Aorta (tissue), 5 donors: ENCODE measurements at places on chromosomes 11 and 22. TPM values are rescaled to one million over a fixed set of nuclear protein-coding genes. Genes with fewer than 3 reads are reported as not detected.

BACE1 gene
- total RNA-seq: 36.3 TPM

NDUFC2 gene
- total RNA-seq: 154 TPM

TMEM86A gene
- total RNA-seq: 8.4 TPM

P2RY2 gene
- total RNA-seq: 3.9 TPM

NRIP3 gene
- 2.6 TPM for total RNA-seq

TPCN2 gene
- total RNA-seq: 25.8 TPM

CEP126 gene
- total RNA-seq: 13.2 TPM

CRYAB gene
- total RNA-seq: 323 TPM

RAG2 gene
- not detected for total RNA-seq

OR51G2 gene
- total RNA-seq: not detected

CHRDL2 gene
- 4.1 TPM for total RNA-seq

TOM1 gene
- 49.5 TPM for total RNA-seq

SIAE gene
- 11.5 TPM for total RNA-seq

DTX4 gene
- 2.6 TPM for total RNA-seq

OVCH2 gene
- 0.75 TPM for total RNA-seq

KCNJ5 gene
- 3.5 TPM for total RNA-seq

DCHS1 gene
- total RNA-seq: 60.8 TPM

ANGPTL5 gene
- 3.3 TPM for total RNA-seq

TENM4 gene
- total RNA-seq: 9.1 TPM

OR51E2 gene
- total RNA-seq: 1.2 TPM

TNNT3 gene
- 8.8 TPM for total RNA-seq

SLC25A22 gene
- 12.9 TPM for total RNA-seq

TNRC6B gene
- total RNA-seq: 85.0 TPM

FAM76B gene
- 33.4 TPM for total RNA-seq

OR8A1 gene
- total RNA-seq: not detected

LRRC56 gene
- total RNA-seq: 1.3 TPM

CD3D gene
- 3.9 TPM for total RNA-seq

TCF20 gene
- 29.9 TPM for total RNA-seq

PLEKHB1 gene
- 10.5 TPM for total RNA-seq

SCGB1A1 gene
- not detected for total RNA-seq

GSTT2 gene
- total RNA-seq: 0.94 TPM

PAAF1 gene
- 18.6 TPM for total RNA-seq

ANKK1 gene
- total RNA-seq: 0.57 TPM

STIM1 gene
- total RNA-seq: 69.5 TPM

AMOTL1 gene
- 78.5 TPM for total RNA-seq

INPPL1 gene
- 166 TPM for total RNA-seq

C1QTNF5 gene
- total RNA-seq: 42.4 TPM

OR2AG1 gene
- total RNA-seq: not detected

NAALAD2 gene
- total RNA-seq: 4.4 TPM

TMA7B gene
- 0.39 TPM for total RNA-seq

MMP11 gene
- total RNA-seq: 1.3 TPM

CCDC15 gene
- total RNA-seq: 1.5 TPM

ACTN3 gene
- total RNA-seq: 3.0 TPM

DBX1 gene
- not detected for total RNA-seq

NTM gene
- total RNA-seq: 1.9 TPM

CDC42BPG gene
- total RNA-seq: 1.2 TPM

ELFN2 gene
- total RNA-seq: 0.24 TPM

ADORA2A gene
- total RNA-seq: 5.1 TPM

PHOX2A gene
- total RNA-seq: not detected

RAD9A gene
- total RNA-seq: 25.1 TPM

F2 gene
- total RNA-seq: not detected
